ENCODE measurements at places on chromosomes 4 and X.

- DNase-seq = no peak
Observed at GRCh38 chr4:5021546-5021945, 2.3 kb upstream of the CYTL1 start.

DNA sequence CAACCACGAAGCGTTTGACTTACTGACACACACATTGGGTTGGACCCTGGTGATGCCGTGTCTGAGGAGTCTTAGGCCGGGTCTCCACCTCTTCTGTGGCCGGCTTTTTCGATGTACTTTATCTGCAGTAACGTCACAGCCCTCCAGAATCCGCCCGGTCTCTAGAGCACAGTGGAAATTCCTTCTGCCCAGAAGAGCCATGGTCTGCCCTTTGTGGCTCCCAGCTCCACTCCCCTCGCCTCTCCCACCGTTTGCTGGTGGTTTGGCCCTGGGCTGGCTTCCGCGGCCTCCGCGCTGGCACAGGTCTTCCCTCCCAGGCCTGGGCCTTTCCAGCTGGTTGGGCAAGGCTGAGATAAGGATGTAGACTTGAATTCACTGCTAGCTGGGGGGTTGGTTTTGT lies 4.3 kb downstream of the MAEA start:
- DNase-seq = no peak

GRCh38 chr4:79197275-79198009 lies 128.4 kb downstream of the NAA11 start:
- no peak for DNase-seq

DNA sequence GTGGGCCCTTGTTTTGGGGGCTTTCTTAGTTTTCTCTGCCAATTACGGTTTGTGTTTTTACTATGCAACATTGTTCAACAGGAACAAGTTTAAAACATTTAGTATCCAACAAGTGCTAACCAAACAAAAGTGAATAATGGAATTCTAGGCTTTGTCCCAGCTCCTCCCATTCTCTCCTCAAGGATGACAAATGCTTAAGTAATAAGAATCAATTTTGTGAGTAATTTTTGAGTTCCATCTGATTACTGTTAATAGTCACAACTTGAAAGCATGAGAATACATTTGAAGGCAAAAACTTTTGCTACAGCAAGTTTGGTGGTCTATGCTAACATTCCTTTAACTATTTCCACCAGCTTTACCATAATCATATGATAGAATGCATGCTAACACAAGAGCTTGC lies 78.1 kb upstream of the HPGD start:
- no peak for DNase-seq

DNA sequence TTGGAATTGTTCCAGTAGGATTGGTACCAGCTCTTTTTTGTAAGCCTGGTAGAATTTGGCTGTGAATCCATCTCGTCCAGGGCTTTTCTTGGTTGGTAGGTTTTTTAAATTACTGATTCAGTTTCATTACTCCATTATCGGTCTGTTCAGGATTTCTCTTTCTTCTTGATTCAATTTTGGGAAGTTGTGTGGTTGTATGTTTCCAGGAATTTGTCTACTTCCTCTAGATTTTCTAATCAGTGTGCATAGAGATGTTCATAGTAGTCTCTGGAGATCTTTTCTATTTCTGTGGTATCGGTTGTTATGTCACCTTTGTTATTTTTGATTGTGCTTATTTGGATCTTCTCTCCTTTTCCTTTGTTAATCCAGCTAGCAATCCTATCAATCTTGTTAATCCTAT lies 248.7 kb downstream of the ARHGAP10 start:
- no peak for DNase-seq

GRCh38 chr4:62881901-62882300 lies 1527.3 kb downstream of the TECRL start:
- DNase-seq = no peak

GRCh38 chr4:153528705-153529485 lies 62.7 kb downstream of the TMEM131L start:
- DNase-seq = no peak

- no peak for DNase-seq
Observed at GRCh38 chrX:46317163-46317562, 228.1 kb downstream of the ZNF674 start.

DNA sequence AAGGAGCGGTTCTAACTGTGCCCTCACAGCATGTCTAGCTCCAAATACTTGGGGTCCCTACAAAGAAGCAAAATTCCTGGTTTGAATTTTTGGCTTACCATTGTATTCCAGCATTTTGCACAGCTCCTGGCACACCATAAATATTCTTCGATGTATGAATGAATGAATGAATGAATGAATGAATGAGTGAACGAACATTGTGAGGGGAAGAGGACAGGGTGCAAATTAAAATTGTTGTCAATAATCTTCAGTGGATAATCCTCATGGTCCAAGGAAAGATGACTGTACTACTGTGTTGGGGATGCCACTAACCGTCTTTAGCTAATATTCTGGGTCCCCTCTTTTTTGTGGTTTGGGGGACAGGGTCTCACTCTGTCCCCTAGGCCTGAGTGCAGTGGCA lies 110.9 kb upstream of the MAP3K15 start:
- DNase-seq = no peak

DNA sequence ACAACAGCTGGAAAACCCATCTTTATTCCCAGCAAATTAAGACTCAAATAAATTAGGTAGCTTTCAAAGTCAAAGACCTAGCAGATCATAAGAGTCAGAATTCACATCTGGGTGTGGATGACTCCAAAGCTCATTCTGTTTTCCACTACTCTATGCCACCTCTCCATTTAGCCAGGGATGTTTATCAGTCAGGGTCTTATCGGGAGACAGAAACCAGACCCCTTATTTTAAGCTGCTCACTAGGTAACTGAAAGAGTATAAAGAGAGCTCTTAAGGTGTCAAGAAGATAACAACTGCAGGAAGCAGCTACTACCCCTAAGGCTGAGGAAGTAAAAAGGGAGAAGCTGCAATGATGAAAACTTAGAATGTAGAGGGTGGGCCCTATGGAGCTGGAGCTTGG lies 333.7 kb upstream of the KLF3 start:
- no peak for DNase-seq

DNA sequence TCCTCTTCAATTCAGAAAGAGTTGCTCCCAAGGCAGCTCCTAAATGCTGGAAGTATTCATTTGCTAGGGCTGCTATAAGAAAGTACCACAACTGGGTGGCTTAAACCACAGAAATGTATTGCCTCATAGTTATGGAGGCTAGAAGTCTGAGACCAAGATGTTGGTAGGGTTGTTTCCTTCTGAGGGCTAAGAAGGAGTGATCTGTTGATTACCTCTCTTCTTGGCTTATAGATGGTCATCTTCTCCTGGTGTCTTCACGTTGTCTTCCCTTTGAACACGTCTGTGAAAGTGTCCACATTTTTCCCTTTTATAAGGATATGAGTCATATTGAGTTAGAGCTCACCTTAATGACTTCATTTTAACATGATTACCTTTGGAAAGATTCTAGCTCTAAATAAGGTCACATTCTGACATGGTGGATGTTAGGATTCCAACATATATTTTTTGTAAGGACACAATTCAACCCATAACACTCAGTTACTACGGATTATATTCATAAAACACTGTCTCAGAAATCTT lies 266.3 kb downstream of the SPATA18 start:
- no peak for DNase-seq

- no peak for DNase-seq
Observed at GRCh38 chrX:19791562-19791961, 95.8 kb downstream of the SH3KBP1 start.

GRCh38 chrX:31805781-31806180 lies 733.9 kb upstream of the FTHL17 start:
- DNase-seq = no peak

Data from mucosa of descending colon (tissue), 3 donors.